ENCODE measurements at places on chromosomes 6 and 20.

- no peak for DNase-seq
These were observed 8.6 kb downstream of the HS3ST5 start for GRCh38 chr6:114334237-114334636.

DNA sequence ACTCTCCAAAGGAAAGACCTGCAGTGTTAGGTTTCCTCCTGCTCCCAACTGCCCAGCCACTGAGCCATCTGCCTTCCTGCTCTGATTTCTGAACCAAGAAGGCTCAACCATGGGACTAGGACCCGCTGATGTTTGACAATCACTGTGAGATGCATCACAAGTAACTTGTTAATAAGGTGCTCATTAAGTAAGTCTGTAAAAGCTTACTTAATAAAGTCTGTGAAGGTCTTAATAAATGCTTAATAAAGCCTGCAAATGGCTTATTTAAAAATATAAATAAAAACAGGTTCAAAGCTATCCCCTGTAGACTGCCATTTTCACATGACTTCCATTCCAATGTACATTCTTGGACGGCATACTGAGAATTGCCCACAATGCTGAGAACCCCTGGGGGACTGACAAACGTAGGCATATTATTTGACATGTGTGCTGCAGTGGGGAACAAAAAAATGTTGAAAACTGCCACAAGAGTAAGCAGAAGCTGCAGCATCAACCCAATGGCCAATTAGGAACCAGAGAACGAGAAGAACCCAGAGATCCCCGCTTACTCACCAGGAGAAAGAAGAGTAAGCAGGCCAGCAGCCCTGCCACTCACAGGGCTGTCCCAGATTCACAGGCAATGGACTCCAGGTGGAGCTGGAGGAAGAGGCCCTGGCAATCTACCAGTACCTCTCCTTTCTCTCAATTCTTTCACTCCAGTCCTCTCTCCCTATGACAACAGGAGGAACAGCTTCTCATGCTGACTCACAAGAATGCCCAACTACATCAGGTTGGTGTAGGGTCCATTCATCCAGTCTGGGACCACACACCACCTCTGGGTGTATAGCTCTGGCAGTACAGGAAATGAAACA, 19.5 kb downstream of the KIF13A start:
- no peak for DNase-seq

GRCh38 chr6:138331444-138331843, 46.3 kb upstream of the SMIM28 start:
- DNase-seq: no peak

DNA sequence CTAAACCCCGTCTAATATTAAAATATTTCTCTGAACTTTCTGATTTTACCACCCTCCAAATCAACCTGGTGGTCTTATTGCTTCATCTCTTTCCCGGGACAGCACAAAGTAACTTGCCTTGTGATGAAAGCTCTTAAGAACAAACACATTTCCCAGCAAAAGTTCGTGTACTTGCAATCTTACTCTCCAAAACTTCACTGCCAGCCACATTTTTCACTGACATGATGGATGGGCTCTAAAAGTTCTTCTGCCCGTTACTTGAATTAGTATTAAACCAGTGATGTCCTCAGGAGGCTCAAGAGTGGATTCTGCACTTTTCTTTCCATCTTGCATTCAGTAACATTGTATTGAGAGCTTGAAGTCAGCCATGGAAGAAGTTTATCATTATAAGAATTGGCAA, 731.6 kb upstream of the GJE1 start:
- DNase-seq: no peak

DNA sequence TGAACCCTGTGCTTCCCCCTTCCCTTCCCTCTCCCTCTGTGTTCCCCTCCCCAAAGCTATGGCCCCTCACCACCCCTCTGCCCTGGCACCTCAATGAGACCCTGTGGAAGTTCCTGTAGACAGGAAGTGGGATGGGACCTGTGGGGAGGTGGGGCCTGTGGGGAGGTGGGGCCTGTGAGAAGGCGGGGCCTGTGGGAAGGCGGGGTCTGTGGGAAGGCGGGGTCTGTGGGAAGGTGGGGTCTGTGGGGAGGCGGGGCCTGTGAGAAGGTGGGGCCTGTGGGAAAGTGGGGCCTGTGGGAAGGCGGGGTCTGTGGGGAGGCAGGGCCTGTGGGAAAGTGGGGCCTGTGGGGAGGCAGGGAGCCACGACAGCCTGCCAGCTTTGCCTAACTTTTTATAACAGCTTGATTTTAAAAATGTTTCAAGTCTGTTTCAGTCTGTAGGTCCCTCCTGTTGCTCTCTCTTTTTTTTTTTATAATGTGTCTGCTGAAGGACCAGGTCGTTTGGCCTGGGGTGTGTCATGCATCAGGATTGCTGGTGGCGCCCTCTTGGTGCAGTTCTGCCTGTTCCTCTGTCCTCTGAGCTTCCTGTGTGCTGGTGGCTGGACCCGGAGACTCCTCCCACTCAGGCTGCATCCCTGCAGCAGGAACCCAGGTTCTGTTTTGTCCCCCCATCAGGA, 70.5 kb upstream of the SLCO4A1 start:
- DNase-seq: no peak

DNA sequence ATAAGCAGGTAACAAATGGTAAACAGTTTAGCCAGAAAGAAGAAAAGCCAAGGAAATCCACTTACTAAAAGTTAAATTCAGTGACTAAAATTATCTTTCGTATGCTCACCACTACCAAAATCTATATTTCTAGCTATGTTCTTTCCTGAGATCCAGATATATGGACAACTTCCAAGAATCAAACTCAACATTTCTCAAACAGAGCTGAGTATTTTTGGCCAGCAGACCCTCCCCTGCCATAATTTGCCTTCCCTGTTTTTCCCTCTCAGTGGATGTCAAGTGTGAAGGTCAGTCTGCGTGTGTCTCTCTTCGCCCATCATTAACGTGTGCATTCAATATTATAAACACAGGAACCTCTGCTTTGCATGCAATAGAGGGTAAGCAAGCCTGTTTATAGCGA, 42.0 kb downstream of the PRKN start:
- DNase-seq: no peak

GRCh38 chr20:41234546-41234945, 83.0 kb downstream of the ZHX3 start:
- DNase-seq: no peak

- DNase-seq: no peak
These were observed 45.1 kb upstream of the DSP start for GRCh38 chr6:7496266-7496875.
